HCT116 (cell line): ENCODE measurements at places on chromosomes 13 and 19. TPM values are rescaled to one million over a fixed set of nuclear protein-coding genes. Genes with fewer than 3 reads are reported as not detected.
A peak's percentile ranks its signal among the peaks of the same experiment; 100 is the strongest.

DNA sequence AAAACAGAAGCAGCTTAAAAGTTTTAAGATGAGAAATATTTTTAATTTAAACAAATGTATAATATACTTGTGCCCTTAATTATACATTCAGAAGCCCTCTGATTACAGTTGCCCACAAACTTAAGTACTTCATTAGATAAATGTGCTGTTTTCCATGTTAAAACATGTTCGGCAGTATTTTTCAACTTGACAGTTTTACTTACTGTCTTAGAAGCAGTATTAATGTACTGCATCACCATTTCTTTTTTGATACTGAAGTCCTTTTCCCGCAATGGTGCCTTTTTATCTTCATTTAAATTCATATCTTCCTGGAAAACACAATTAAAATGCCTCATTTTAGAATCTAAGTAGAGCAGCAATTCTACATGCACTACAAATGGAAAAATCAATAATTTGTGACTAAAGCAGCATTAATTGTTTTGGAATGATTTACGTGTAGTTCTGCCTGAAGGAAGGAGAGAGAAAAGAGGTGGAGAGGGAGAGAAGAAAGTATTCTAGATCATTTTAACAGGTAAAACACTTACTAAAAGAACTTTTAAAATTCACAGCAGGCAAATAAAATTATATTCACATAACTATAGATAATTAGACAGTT, 70.2 kb downstream of the DIAPH3 start:
- DNase-seq, result no peak

DACT3 gene
- 2.0 TPM for total RNA-seq

COL4A2 gene
- total RNA-seq, result 1.6 TPM

GRCh38 chr13:40664350-40665125, 1.9 kb downstream of the FOXO1 start:
- no peak for DNase-seq

GRCh38 chr13:47188802-47189201, 291.9 kb upstream of the HTR2A start:
- DNase-seq, result no peak

ZNF534 gene
- not detected for total RNA-seq

- no peak for DNase-seq
Measured at GRCh38 chr13:109750221-109750775, 36.1 kb downstream of the IRS2 start.

GSK3A gene
- 57.2 TPM for total RNA-seq

DNA sequence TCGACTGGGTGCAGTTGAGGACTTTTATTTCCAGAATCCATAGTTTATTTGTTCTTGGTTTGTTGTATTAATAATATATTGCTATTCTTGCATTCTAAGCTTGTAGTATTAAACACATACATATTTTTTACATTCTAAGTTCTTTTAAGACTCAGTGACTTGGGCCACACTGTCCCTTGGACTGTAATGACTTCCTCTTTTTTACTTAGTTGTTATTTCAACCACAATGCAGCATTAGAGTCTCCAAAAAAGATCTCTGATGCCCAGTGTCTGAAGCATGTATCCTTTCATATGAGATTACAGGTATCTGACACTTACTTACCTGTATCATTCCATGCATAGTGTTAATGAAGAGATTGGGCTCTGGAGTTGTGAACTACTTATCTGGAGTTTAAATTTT, 864.9 kb upstream of the PCDH20 start:
- DNase-seq, result no peak

GRCh38 chr13:66864627-66865026, 365.5 kb downstream of the PCDH9 start:
- DNase-seq, result no peak

DHDH gene
- 8.6 TPM for total RNA-seq

GRCh38 chr13:76523740-76524340, 362.4 kb downstream of the KCTD12 start:
- DNase-seq, result no peak

ZNF99 gene
- total RNA-seq, result not detected

DNA sequence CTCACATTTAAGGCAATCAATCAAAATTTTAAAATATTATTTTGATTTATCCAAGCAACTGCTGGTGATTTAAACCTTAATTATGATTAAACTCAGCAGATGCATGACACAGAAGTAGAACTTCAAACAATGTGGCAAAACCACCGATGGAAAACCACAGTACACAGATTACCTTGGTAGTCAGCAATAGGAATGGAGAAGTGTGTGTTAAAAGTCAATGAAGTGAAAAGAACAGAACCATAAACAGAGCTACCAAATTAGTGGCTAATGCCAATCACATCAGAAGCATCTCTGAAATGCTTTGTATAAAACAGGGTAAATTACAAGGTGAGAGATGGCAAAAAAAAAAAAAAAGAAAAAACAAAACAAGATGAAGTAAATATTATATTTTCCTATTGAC, 31.2 kb downstream of the KATNAL1 start:
- no peak for DNase-seq

GRCh38 chr13:20521364-20522115, 4.1 kb downstream of the CRYL1 start:
- DNase-seq, result no peak

IFNL1 gene
- total RNA-seq, result not detected

FLT1 gene
- total RNA-seq, result 0.25 TPM

PTPRH gene
- 15.9 TPM for total RNA-seq

GRCh38 chr19:507286-508203, at the start of gene TPGS1:
Gene TPGS1 (plus strand): TSS chr19:507497. CDS start chr19:507507, 10 bp downstream.
- peak; percentile 40 for DNase-seq

- DNase-seq, result no peak
Measured at GRCh38 chr19:12784871-12785430, 6.3 kb upstream of the JUNB start.

DNA sequence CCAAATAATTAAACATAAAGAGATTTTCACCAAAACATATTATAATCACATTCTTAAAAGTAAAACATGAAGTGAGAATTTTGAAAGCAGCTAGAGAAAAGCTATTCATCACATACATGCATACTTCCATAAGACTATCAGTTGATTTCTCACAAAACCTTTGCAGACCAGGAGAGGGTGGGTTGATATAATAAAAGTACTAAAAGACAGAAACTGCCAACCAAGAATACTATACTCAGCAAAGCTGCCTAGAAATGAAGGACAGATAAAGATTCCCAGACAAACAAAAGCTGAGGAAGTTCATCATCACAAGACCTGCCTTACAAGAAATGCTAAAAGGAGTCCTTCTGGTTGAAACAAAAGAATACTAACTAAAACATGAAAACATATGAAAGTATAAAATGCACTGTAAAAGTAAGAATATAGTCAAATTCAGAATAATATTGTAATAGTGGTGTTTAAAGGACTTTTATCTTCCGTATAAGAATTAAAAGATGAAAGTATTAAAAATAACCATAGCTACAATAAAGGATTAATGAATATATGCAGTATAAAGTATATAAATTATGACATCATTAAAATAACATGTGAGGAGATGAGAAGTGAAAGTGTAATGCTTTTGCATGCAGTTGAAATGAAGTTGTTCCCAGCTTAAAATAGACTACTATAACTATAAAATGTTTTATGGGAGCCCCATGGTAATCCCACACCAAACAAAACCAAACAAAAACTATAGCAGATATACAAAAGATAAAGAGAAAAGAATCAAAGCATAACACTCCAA, 76.2 kb downstream of the RXFP2 start:
- DNase-seq, result no peak

GRCh38 chr13:43686557-43686956, 100.2 kb downstream of the ENOX1 start:
- DNase-seq, result no peak

PNMA8B gene
- 0.10 TPM for total RNA-seq

DNA sequence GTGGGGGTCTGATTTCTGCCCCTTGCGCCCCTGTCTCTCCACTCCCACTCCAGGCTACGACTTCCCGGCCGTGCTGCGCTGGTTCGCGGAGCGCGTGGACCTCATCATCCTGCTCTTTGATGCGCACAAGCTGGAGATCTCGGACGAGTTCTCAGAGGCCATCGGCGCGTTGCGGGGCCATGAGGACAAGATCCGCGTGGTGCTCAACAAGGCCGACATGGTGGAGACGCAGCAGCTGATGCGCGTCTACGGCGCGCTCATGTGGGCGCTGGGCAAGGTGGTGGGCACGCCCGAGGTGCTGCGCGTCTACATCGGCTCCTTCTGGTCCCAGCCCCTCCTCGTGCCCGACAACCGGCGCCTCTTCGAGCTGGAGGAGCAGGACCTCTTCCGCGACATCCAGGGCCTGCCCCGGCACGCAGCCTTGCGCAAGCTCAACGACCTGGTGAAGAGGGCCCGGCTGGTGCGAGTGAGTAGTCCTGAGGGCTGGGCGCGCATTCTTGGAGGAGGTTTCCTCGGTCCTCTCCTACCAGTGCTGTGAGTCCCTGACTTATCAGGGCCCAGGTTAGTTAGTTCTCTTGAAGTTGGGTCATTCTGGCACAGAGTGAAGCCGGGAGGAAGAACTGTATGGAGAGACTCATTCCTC, 12.7 kb downstream of the EHD2 start:
- no peak for DNase-seq

DNA sequence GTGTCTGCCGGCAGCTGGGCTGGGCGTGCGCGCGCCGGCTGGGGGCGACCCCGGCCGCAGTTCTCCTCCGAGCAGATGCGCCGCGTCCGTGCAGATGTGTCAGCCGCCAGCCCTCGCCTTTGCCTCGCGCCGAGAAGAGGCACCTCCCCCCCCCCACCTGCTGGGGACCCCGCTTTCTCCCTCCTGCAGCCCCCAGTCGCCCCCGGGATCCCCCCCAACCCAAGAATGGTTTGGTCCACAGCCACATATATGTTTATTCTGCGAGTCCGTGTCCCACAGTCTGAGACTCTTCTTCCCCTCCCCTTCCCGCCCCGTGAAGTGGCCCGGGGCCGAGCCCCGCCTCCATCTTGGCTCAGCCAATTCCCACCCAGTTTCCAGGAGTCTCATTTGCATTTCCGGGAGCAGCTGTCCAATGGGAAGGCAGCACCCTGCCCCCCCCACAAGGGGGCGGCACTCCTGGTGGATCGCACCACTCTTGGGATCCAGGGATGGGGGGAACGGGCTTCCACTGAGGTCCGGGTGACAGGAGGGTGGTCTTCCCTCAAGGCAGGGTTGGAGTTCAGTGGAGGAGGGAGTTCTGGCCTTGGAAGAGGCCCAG, 8.6 kb downstream of the ISOC2 start:
- no peak for DNase-seq

DNA sequence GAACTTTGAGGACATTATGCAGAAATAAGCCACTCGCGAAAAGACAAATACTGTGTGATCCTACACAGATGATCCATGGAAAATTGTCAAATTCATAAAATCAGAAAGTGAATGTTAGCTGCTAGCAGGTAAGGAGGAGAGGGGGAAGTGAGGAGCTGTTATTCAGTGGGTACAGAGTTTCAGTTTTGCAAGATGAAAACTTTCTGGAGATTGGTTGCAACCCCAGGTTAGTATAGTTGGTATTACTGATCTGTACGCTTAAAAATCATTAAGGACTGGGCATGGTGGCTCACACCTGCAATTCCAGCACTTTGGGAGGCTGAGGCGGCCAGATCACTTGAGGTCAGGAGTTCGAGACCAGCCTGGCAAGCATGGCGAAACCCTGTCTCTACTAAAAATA, 17.9 kb downstream of the ZNF101 start:
- DNase-seq, result no peak

DNA sequence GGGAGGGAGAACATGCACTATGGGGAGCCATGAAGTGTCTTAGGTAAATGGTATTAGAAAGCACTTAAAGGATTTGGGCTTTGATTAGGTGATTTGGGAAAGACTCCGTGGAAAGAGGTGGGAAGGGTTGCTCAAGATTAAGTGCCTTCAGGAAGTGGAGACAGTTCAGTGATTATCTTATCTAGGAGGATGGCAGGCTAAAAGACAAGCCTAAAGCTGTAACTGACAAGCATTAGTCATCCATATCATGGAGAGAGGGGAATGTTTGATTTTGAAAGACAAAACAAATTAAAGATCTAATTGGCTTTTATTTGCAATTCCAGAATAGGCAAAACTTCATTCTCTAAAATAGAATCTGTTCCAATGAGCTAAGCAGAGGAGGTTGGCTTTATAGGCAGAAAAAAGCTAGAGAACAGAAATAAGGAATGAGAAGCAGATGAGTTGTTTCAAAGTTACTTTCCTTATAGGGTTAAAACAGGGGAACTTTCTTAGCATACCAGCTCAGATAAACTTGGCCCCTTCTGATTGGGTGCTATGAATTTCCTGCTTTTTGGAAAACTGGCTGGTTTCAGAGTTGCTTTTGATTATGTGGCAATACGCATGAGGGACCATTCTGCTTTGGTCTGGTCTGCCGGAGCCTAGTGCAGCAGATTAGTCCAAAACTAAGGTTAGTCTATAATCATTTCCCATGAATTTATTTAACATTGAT, 1.8 kb upstream of the DIAPH3 start:
- DNase-seq, result no peak

- DNase-seq, result no peak
Measured at GRCh38 chr13:30346153-30346788, 38.9 kb upstream of the KATNAL1 start.

- DNase-seq, result peak; percentile 19
Measured at GRCh38 chr19:54096617-54097106, 3.9 kb downstream of the OSCAR start.

DNA sequence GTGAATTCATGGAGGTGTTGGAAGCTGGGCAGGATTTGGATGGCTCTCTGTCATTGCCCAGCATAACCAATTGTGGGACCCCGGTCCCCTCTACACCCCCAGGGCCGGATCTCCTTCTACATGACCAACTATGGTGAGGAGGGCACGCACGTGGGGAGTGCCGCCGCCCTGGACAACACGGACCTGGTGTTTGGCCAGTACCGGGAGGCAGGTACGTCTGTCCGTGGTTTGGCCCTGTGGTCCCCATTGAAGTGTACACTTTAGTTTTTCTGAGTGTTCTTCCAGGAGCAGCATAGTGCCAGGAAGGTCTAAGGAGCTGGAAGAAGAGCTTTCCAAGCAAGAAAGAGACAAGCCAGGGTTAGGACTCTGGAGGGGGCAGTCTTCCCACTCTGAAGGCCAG, 13.2 kb downstream of the B3GNT8 start:
- no peak for DNase-seq

LILRA1 gene
- not detected for total RNA-seq

- DNase-seq, result peak; percentile 69
Measured at GRCh38 chr19:48513289-48514122, 1.9 kb upstream of the LMTK3 start.

- no peak for DNase-seq
Measured at GRCh38 chr13:51926528-51926885, 64.7 kb downstream of the CCDC70 start.

- no peak for DNase-seq
Measured at GRCh38 chr13:44867825-44868224, 121.4 kb downstream of the NUFIP1 start.

DNA sequence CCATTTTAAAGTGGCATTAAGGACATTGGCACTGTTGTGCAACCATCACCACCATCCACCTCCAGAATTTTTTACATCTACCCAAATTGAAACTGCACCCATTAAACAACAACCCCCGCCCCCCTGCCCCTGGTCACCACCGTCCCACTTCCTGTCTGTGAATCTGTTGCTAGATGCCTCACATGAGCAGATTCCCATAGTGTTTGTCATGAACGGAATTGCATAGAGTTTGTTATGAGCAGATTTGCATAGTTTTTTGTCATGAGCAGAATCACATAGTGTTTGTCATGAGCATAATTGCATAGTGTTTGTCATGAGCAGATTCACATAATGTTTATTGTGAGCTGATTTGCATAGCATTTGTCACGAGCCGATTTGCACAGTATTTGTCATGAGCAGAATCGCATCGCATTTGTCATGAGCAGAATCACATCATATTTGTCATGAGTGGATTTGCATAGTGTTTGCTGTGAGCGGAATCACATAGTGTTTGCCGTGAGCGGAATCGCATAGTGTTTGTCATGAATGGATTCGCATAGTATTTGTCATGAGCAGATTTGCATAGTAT, 54.0 kb upstream of the GTF3A start:
- DNase-seq, result no peak
